ENCODE measurements at places on chromosomes 4 and X. TPM values are rescaled to one million over a fixed set of nuclear protein-coding genes. Genes with fewer than 3 reads are reported as not detected.

- DNase-seq, result no peak
- H3K27me3 ChIP-seq, result no peaks in the 10 kb centered on the region
- no peaks in the 10 kb centered on the region for H3K36me3 ChIP-seq
These were observed 187.3 kb downstream of the ANAPC10 start for GRCh38 chr4:144910723-144911122.

GRCh38 chrX:31499109-31499508 lies 427.3 kb upstream of the FTHL17 start:
- H3K27me3 ChIP-seq, result no peaks in the 10 kb centered on the region
- H3K27ac ChIP-seq, result no peak overlapping the region
- no peaks in the 10 kb centered on the region for H3K4me1 ChIP-seq
- no peak overlapping the region for H3K4me3 ChIP-seq
- H3K36me3 ChIP-seq, result no peaks in the 10 kb centered on the region
- DNase-seq, result no peak

- H3K27ac ChIP-seq, result no peak overlapping the region
- no peak overlapping the region for H3K4me3 ChIP-seq
- DNase-seq, result no peak
- no peaks in the 10 kb centered on the region for H3K27me3 ChIP-seq
- H3K36me3 ChIP-seq, result no peaks in the 10 kb centered on the region
- no peaks in the 10 kb centered on the region for H3K4me1 ChIP-seq
These were observed 69.5 kb downstream of the BEND2 start for GRCh38 chrX:18151157-18151556.

GRCh38 chrX:53435997-53436396 lies 1.8 kb upstream of the HSD17B10 start:
- peak; percentile 60 for DNase-seq
- H3K27me3 ChIP-seq, result no peaks in the 10 kb centered on the region
- H3K27ac ChIP-seq, result no peak overlapping the region

DNA sequence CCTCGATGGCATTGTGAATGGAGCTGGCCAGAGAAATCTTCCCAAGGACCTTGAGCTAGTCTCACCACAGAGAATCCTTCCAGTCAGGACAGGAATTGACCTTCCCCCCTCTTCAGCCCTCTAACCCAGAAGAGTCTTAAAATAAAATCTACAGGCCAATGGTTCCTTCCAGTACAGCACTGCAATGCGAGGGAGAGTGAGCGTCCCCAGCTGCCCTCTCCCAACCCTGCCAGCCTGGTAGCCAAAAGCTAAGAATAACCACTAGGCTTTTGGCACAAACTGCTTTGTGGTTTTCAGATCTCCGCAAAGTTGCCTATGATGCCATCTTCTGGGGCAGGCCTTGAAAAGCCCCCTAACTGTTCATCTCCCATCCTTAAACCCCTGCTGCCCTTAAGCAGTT lies 175.1 kb downstream of the AR start:
- no peak overlapping the region for H3K27ac ChIP-seq
- H3K4me1 ChIP-seq, result no peaks in the 10 kb centered on the region
- no peaks in the 10 kb centered on the region for H3K36me3 ChIP-seq

- H3K27ac ChIP-seq, result no peak overlapping the region
- H3K36me3 ChIP-seq, result no peaks in the 10 kb centered on the region
- H3K4me1 ChIP-seq, result no peaks in the 10 kb centered on the region
- DNase-seq, result no peak
These were observed 174.7 kb downstream of the UGT8 start for GRCh38 chr4:114773339-114773738.

Gene CPE
- total RNA-seq, result 108 TPM

Gene BMP3
- total RNA-seq, result not detected

DNA sequence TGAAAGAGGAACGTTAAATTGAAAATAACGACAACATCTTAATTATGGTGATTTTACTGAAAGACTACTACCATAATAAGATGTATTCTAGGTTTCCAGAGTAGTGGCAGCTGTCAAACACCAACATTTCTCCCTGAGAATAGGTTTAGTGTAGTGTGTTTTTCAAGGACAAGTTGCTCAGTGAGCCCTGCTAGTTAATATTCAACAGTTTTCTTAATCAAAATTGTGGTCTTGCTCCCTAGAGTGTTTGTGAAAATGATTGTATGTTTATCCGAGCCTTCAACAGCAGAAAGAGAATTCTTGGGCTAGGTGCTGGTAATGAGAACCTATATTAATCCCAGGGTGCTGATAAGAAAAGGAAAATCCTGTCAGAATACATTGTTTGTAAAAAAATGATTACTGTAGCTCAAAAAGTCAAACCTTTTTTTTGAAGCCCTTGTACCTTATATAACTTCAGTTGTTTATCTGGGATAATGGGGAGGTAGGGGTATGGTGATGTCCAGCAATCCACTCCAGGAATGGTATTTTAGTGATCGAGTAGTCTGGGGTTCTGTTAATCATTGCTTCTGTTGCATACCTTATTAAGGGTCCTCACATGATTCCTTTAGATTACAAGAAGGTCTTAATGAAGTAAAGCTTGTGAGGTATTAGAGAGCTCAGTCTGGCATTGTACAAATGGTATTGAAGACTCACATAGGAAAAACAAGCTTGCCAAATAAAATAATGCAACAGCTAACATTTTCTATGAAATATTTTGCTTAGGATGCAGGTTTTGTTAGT lies 110.7 kb downstream of the CCSER1 start:
- no peaks in the 10 kb centered on the region for H3K27me3 ChIP-seq
- DNase-seq, result no peak
- H3K27ac ChIP-seq, result no peak overlapping the region
- peaks cover 18% of the 10 kb centered on the region for H3K4me1 ChIP-seq
- H3K4me3 ChIP-seq, result no peak overlapping the region

DNA sequence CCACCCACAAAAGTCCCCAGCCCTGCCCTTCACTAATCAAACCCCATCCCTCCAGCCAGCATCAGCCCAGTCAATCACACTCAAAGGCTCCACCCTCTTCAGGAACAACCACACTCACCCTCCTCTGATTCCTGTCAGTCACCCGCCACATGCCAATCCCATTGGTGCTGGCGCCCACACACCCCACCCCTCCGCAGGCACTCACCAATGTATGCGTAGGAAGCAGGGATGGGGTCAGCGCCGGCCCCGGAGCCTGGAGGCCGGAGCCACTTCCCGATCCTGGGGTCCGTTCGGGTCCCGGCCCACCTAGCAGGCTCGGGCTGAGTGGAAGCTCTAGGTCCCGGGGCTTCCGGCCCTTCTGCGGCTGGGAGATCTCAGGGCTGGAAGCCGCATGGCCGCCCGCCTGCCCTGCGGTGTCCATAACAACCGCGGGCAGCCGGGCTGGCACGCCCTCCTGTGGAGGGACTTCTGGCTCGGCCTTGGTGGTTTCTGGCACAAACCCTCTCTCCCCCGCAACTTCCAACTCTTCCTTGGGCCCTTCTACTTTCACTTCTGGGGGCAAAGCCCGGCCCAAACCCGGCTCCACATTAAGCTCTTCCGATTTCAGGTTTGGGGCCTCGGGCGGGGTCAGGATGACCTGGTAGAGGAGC lies 7.9 kb upstream of the CFP start:
- H3K4me3 ChIP-seq, result no peak overlapping the region
- no peaks in the 10 kb centered on the region for H3K4me1 ChIP-seq
- H3K27me3 ChIP-seq, result no peaks in the 10 kb centered on the region
- no peaks in the 10 kb centered on the region for H3K36me3 ChIP-seq

- peak overlapping the region; percentile 89 for H3K4me3 ChIP-seq
- peaks cover 43% of the 10 kb centered on the region for H3K4me1 ChIP-seq
- H3K27me3 ChIP-seq, result no peaks in the 10 kb centered on the region
- DNase-seq, result peak; percentile 17
- peak overlapping the region; percentile 71 for H3K27ac ChIP-seq
These were observed 739 bp downstream of the GAK start for GRCh38 chr4:931194-931959.

- no peak overlapping the region for H3K4me3 ChIP-seq
- H3K27me3 ChIP-seq, result no peaks in the 10 kb centered on the region
- no peaks in the 10 kb centered on the region for H3K4me1 ChIP-seq
- no peak for DNase-seq
- peaks cover 69% of the 10 kb centered on the region for H3K36me3 ChIP-seq
These were observed 14.3 kb downstream of the LRPAP1 start for GRCh38 chr4:3517731-3518510.

- no peak overlapping the region for H3K4me3 ChIP-seq
- no peak overlapping the region for H3K27ac ChIP-seq
- DNase-seq, result no peak
- no peaks in the 10 kb centered on the region for H3K27me3 ChIP-seq
- H3K4me1 ChIP-seq, result peaks cover 4% of the 10 kb centered on the region
- H3K36me3 ChIP-seq, result no peaks in the 10 kb centered on the region
These were observed 1.2 kb downstream of the RAB9B start for GRCh38 chrX:103830848-103831247.

Gene ATP1B4
- not detected for total RNA-seq

GRCh38 chr4:29565256-29565655 lies 1154.9 kb upstream of the PCDH7 start:
- DNase-seq, result no peak
- H3K27ac ChIP-seq, result no peak overlapping the region
- no peak overlapping the region for H3K4me3 ChIP-seq
- H3K4me1 ChIP-seq, result no peaks in the 10 kb centered on the region
- H3K36me3 ChIP-seq, result no peaks in the 10 kb centered on the region

Gene CCKAR
- total RNA-seq, result 1.0 TPM

GRCh38 chr4:95107004-95107403 lies 349.2 kb downstream of the BMPR1B start:
- H3K27ac ChIP-seq, result no peak overlapping the region
- DNase-seq, result no peak
- H3K4me3 ChIP-seq, result no peak overlapping the region
- H3K36me3 ChIP-seq, result no peaks in the 10 kb centered on the region

DNA sequence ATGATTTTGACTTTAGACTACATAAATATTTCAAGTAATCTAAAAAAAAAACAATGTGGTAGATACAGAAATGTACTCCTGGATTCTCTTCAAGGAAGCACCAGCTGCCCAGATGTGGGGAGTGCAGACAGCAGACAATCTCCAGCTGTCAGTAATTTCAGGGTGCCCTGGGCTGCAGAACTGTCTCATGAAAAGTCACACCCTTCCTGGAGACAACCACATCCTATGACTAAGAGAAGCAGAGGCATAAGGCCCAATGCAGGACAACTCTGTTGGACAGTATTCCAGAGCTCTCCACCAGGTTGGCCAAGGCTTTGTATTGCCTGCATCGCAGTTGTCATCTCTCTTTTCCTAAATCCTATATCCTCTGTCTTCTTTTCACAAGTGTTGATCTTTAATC lies 34.4 kb upstream of the BLTP1 start:
- no peak overlapping the region for H3K27ac ChIP-seq
- H3K27me3 ChIP-seq, result no peaks in the 10 kb centered on the region
- no peak for DNase-seq
- no peaks in the 10 kb centered on the region for H3K36me3 ChIP-seq

GRCh38 chr4:54676658-54677057 lies 18.9 kb downstream of the KIT start:
- DNase-seq, result no peak
- no peaks in the 10 kb centered on the region for H3K27me3 ChIP-seq
- no peaks in the 10 kb centered on the region for H3K4me1 ChIP-seq
- H3K4me3 ChIP-seq, result no peak overlapping the region
- no peaks in the 10 kb centered on the region for H3K36me3 ChIP-seq

DNA sequence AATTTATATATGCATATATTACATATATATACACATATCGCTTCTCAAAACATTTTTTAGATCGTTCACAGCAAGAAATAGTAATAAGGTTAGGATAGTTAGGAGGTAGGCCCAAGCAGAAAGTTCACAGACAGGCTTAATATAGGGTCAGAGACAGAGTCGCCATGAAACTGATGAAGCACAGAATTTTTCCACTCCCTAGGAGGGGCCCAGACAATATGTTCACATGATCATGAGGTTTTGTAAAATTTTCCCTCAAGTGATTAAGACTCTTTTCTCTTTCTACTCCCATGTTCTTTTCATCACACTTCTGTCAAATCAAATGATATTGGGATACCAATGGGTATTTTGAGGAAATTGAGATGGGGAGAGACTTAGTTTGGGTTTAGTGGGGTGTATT lies 5.2 kb upstream of the ENAM start:
- H3K27me3 ChIP-seq, result no peaks in the 10 kb centered on the region
- no peak overlapping the region for H3K4me3 ChIP-seq
- H3K36me3 ChIP-seq, result no peaks in the 10 kb centered on the region
- no peaks in the 10 kb centered on the region for H3K4me1 ChIP-seq

GRCh38 chrX:150148749-150149672 lies 210.7 kb upstream of the EOLA2 start:
- H3K27ac ChIP-seq, result no peak overlapping the region
- H3K4me1 ChIP-seq, result no peaks in the 10 kb centered on the region
- H3K4me3 ChIP-seq, result no peak overlapping the region
- DNase-seq, result no peak

DNA sequence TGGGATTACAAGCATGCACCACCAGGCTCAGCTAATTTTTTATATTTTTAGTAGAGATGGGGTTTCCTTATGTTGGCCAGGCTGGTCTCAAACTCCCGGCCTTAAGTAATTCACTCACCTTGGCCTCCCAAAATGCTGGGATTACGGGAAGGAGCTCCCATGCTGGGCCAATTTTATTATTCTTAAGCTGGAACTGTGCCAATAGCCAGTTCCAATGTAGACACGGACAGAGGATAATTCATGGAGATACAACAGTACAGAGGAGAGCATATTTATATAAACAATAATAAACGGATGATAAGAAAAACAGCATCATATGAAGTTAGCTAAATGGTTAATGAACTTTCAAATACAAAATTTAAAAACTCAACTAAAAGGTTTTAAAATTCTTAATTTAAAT lies 87.8 kb downstream of the PPA2 start:
- no peaks in the 10 kb centered on the region for H3K4me1 ChIP-seq
- H3K4me3 ChIP-seq, result no peak overlapping the region
- no peaks in the 10 kb centered on the region for H3K36me3 ChIP-seq
- H3K27ac ChIP-seq, result no peak overlapping the region
- no peaks in the 10 kb centered on the region for H3K27me3 ChIP-seq
- DNase-seq, result no peak

Gene TMSB15A
- not detected for total RNA-seq

DNA sequence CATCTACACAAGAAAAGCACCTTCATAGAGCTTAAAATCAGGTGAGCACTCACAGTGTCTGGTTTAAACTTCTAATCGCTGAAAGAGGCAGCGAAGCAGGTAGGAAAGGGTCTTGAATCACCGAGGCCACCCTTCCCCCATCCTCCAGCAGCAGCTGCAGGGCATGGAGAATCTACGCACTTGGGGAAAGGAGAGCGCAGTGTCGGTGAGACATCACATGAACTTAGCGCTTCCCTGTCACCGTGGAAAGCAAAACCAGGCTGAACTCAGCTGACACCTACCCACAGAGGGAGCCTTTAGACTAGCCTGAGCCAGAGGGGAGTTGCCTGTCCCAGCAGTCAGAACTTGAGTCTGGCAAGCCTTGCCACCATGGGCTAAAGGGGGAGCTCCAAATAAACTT lies 197.2 kb upstream of the ZFP42 start:
- no peaks in the 10 kb centered on the region for H3K36me3 ChIP-seq
- no peaks in the 10 kb centered on the region for H3K4me1 ChIP-seq
- no peaks in the 10 kb centered on the region for H3K27me3 ChIP-seq
- DNase-seq, result no peak
- H3K4me3 ChIP-seq, result no peak overlapping the region

Gene RELL1
- total RNA-seq, result 15.0 TPM

All from body of pancreas (tissue), 4 donors.